Breast epithelium (tissue), 4 donors: ENCODE measurements at places on chromosomes 6 and 20. TPM values are rescaled to one million over a fixed set of nuclear protein-coding genes. Genes with fewer than 3 reads are reported as not detected.

LY6G5C gene
- total RNA-seq, result 0.33 TPM

ARMC12 gene
- total RNA-seq, result 0.33 TPM

CCN5 gene
- total RNA-seq, result 16.1 TPM

DNA sequence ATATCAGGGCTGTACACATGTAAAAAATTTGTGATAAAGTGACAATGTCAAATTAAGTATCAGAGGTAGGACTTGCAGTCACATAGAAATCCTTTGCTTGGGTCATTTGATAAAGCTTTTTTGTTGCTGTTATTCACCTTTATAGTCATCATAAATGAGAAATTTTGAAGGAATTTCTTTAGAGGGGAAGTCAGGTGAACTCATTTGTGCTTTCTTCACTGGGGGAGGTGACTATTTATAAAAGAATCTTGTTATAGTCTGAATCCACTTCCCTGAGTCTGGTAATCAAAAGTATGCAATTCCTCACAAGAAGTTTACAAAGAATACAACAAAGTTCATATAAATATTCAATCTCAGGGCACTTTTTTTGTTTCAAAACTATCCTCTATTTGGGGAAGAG is 47.7 kb downstream of the FRK start:
- DNase-seq, result no peak
- no peaks in the 10 kb centered on the region for H3K4me1 ChIP-seq
- H3K36me3 ChIP-seq, result no peaks in the 10 kb centered on the region
- H3K27me3 ChIP-seq, result no peaks in the 10 kb centered on the region
- no peak overlapping the region for H3K4me3 ChIP-seq
- H3K27ac ChIP-seq, result no peak overlapping the region

GRCh38 chr6:106637717-106638341 is 8.5 kb downstream of the QRSL1 start:
- no peak overlapping the region for H3K4me3 ChIP-seq
- H3K27ac ChIP-seq, result no peak overlapping the region
- H3K36me3 ChIP-seq, result no peaks in the 10 kb centered on the region
- H3K4me1 ChIP-seq, result no peaks in the 10 kb centered on the region

DNA sequence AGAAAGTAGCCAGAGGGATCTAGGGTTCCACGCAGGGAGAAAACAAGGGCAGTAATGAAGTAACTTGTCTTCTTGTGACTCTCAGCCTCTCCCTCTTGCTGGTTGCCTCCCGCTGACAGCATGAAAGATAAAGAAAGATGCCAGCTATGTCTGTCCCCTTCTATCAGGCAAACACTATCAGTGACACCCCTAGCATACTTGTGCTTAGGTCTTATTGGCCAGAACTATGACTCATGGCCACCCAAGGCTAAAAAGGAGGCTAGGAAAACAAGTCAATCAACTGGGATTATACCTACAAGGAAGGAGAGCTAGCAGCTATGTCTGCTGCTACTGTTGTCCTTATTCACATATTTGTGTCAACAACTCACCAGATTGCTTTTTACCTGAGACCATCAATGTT is 206.8 kb upstream of the SOX4 start:
- DNase-seq, result no peak
- no peaks in the 10 kb centered on the region for H3K36me3 ChIP-seq
- no peaks in the 10 kb centered on the region for H3K4me1 ChIP-seq
- no peak overlapping the region for H3K4me3 ChIP-seq

DNA sequence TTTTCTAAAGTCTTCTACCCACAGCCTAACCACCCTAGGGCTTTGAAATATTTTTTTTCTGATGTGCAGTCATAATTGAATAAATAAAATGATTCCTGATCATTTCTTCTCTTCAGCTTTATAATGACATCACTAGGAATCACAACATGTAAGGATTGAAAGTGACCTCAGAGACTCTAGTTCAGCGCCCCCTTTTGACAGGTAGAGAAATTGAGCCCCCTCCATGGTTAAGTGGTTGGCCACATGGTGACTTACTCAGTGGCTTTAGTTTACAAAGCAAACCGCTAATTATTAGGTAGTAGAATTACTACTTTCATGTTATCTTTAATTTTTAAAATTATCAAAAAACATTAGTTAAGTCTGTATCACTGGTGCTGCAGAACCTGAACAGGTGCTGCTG is 13.3 kb upstream of the SLC2A12 start:
- no peaks in the 10 kb centered on the region for H3K4me1 ChIP-seq
- no peaks in the 10 kb centered on the region for H3K27me3 ChIP-seq
- no peak overlapping the region for H3K4me3 ChIP-seq
- H3K36me3 ChIP-seq, result no peaks in the 10 kb centered on the region

DNA sequence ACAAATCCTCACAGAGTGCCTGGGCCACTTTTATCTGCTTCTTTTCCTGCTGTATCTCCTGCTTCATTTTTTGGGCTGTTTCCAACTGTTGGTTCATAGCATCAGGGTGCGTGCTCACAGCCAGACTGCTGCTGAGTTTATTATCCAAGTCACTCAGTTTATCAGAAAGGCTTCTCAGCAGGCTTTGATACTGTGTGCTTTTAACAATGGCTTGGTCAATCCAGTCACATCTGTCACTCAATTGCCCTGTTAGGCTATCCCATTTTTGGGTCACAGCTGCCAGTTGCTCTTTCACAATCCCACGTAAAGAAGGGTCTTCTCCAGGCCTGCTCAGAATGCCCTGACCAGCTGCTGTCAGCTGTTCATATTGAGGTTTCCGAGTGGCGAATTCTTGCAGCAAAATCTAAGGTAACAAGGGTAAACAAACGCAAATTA is 87.2 kb downstream of the DST start:
- H3K4me1 ChIP-seq, result no peaks in the 10 kb centered on the region
- H3K27ac ChIP-seq, result no peak overlapping the region
- H3K27me3 ChIP-seq, result no peaks in the 10 kb centered on the region
- DNase-seq, result no peak
- H3K4me3 ChIP-seq, result no peak overlapping the region

GRCh38 chr20:38324159-38324558 is 20.2 kb downstream of the BPI start:
- H3K27ac ChIP-seq, result no peak overlapping the region
- no peak overlapping the region for H3K4me3 ChIP-seq
- H3K27me3 ChIP-seq, result no peaks in the 10 kb centered on the region
- H3K4me1 ChIP-seq, result no peaks in the 10 kb centered on the region
- no peaks in the 10 kb centered on the region for H3K36me3 ChIP-seq

DNA sequence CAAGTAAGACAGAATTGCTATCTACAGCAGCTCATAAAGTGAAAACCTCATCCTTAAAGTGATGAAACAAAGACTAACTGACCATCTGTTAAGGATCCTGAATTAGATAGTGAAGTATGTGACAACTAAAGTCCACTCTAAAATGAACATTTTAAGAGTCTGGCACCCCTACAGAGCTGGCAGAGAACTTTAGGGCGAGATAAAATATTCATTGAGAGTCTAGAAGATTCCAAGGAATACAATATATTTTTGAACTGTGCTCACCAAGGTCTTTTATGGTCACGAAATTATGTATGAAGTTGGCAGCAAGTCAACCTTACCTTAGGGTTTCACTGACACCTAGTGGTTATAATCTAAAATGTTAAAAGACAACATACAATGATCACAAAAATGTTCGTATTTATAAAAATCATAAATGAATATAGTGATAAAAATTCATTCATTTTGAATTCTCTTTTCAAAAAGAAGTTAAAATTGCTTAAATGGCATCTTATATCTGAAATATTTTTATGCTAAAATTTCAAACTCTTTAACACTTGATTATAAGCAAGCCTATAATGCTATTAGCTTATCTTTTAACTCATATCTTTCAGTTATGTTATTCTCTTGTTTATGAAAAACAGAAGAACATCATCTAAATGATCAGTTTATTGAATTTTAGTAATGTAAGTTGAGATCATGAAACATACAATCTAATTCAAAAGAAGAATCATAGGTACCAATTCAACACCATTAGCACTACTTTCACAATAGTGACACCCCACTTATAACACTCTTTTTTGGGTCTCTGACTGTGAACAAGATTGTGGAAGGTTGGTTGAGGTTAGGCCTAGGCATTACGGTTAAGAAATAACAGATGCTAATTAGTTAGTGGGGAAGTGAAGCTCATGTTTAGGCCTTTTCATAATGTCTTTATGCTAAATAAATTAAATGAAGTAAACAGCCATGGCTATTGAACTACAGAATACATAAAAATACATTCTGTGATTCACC is 27.5 kb downstream of the RSPH3 start:
- no peak for DNase-seq
- H3K4me3 ChIP-seq, result no peak overlapping the region
- H3K27ac ChIP-seq, result no peak overlapping the region
- peaks cover 4% of the 10 kb centered on the region for H3K36me3 ChIP-seq
- H3K4me1 ChIP-seq, result no peaks in the 10 kb centered on the region

- no peaks in the 10 kb centered on the region for H3K36me3 ChIP-seq
- no peak for DNase-seq
- H3K4me1 ChIP-seq, result no peaks in the 10 kb centered on the region
- no peak overlapping the region for H3K4me3 ChIP-seq
- H3K27me3 ChIP-seq, result no peaks in the 10 kb centered on the region
These were observed 73.3 kb downstream of the MAP3K4 start for GRCh38 chr6:161064915-161065314.

GRCh38 chr6:163422550-163422949 is 8.0 kb downstream of the QKI start:
- no peak overlapping the region for H3K27ac ChIP-seq
- DNase-seq, result no peak
- H3K27me3 ChIP-seq, result no peaks in the 10 kb centered on the region
- H3K4me3 ChIP-seq, result no peak overlapping the region
- no peaks in the 10 kb centered on the region for H3K4me1 ChIP-seq
